Dermis microvascular lymphatic vessel endothelial cell (primary cell): ENCODE measurements at places on chromosomes 2 and 18. TPM values are rescaled to one million over a fixed set of nuclear protein-coding genes. Genes with fewer than 3 reads are reported as not detected.

Gene CNOT11
- total RNA-seq, result 18.1 and 18.5 TPM in 2 replicates

Gene GAREM2
- 0.13 and 0.51 TPM in 2 replicates for total RNA-seq

Gene DPYSL5
- total RNA-seq, result under 0.01 TPM in 1 of 2 replicates, not detected in the other

Gene C1QL2
- not detected in 2 replicates for total RNA-seq

Gene TUBA4B
- total RNA-seq, result not detected in 2 replicates

Gene L3MBTL4
- total RNA-seq, result 5.1 and 10.2 TPM in 2 replicates
